Aorta (tissue), 5 donors: ENCODE measurements at places on chromosomes 12 and 14.

DNA sequence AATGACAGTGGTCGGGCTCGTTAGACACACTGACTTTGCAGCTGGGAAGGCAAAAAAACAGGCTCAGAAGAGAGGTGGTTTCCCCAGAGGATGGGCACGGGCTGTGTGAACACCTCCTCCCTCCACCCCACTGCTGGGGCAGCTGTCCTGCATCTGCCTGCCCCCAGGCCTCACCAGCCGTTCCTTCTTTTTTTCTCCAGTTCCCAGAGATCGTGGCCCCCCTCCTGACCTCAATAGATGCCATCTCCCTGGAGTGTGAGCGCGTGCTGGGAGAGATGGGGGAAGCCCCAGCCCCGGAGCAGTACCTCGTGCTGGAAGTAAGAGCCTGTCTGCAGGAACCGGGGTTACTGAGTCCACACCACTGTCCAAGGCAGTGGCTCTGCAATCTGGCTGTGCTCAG lies 17.4 kb downstream of the MVK start:
- DNase-seq: no peak

- no peak for DNase-seq
These were observed 385.4 kb upstream of the TMEM132C start for GRCh38 chr12:127881371-127882140.

- DNase-seq: no peak
These were observed 2.7 kb downstream of the PCNX4 start for GRCh38 chr14:60094306-60094897.

DNA sequence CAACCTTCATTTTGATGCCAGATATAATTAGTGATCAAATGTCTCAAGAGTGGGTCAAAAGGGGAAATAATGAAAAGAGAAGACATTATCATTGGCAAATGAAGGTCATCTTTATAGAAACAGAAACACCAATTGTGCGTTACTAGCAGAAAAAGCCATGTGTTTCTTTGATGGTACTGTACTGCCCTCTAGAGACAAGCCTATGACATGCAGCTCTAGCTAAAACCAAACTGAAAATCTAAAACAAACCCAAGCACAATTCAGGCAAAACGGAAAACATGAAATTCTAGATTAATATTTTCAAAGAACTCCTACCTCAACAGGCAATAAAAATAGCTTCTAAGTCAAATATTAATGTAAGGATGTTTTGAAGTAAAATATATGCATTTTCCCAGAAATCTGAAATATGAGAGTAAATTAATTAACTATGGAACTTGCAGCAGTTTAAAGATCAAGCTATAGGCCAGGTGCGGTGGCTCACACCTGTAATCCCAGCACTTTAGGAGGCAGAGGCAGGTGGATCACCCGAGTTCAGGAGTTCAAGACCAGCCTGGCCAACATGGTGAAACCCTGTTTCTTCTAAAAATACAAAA lies 115.4 kb downstream of the KLHL28 start:
- DNase-seq: no peak

GRCh38 chr12:93751864-93752610 lies 74.9 kb downstream of the CRADD start:
- DNase-seq: no peak

- peak; percentile 26 for DNase-seq
These were observed 340.1 kb downstream of the BCL11B start for GRCh38 chr14:98931911-98932310.

DNA sequence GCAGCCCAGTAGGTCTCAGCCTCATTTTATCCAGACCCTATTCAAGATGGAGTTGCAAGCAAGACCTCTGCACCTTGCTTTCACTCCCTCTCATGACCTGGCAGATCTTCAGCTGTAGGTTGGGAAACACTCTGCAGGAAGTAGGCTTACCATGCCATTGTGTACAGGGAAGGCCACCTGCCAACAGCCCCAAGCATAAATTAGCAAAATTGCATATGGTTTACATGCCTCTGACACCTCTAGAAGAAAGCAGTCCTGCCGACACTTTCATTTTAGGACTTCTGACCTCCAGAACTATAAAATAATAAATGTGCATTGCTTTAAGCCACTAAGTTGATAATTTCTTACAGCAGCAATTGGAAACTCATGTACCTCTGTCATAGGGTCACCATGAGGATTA lies 96.9 kb downstream of the SLC15A4 start:
- DNase-seq: no peak

DNA sequence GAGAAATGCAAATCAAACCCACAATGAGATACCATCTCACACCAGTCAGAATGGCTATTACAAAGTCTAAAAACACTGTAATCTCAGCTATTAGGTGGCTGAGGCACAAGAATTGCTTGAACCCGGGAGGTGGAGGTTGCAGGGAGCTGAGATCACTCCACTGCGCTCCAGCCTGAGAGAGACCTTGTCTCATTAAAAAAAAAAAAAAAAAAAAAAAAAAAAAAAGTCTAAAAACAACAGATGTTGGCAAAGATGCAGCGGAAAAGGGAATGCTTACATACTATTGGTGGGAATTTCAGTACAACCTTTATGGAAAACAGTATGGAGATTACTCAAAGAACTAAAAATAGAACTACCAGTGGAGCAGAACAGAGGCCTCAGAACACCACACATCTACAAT lies 19.0 kb upstream of the ATF7 start:
- DNase-seq: no peak

GRCh38 chr12:91991399-91992187 lies 154.1 kb downstream of the BTG1 start:
- no peak for DNase-seq

GRCh38 chr12:96889273-96889933 lies 17.7 kb upstream of the NEDD1 start:
- DNase-seq: no peak

GRCh38 chr12:21823581-21823980 lies 49.1 kb upstream of the KCNJ8 start:
- DNase-seq: peak; percentile 81

DNA sequence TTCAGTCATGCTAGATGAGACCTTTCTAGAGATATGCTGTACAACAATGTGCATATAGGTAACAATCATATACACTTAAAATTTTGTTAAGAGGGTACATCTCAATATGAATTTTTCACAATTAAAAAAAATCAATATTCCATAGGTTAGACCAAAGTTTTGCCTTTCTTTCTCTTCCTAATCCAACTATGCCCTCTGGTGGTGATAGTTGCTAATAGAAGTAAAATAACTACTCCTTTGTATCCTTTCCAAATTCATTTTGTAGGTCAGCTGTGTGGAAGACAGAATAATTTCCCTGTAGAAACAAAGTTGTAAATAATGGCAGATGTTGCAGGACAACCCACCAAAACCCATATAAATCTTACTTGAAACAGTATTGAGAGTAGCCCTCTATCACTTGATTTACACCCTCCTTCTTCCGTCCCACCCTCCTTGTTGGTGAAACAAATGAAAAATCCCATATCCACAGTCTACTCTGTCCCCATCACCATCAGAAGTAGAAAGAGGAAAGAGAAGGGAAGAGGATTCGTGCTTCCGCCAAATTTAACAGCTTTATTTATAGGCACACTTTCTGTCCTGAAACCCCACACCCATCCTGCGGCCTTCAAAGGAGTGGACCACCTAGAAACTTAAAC lies 34.2 kb upstream of the KICS2 start:
- DNase-seq: no peak

DNA sequence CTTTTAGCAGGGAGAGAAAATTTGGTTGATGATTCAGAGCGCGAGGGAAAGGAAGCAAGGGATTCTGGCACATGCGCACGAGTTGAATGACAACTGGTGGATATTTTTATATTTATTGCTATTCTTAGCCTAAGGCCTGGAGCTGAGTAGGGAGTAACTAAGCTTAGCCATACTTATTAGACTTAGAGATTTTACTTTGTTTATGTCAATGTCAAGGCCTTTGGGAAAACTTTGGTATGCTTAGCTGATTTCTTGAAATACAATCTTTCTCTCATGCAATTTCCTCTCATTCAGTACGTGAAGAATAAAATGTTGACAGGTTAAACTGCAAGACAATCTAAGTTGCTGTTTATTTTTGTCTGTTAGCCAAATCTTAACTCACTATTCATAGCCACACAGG lies 101.1 kb downstream of the CRADD start:
- DNase-seq: peak; percentile 75

- DNase-seq: no peak
These were observed 1.6 kb downstream of the DGKA start for GRCh38 chr12:55932551-55932910.

GRCh38 chr12:132196038-132196872 lies 52.0 kb downstream of the NOC4L start:
- no peak for DNase-seq

GRCh38 chr14:51023964-51024363 lies 70.9 kb downstream of the TRIM9 start:
- no peak for DNase-seq

DNA sequence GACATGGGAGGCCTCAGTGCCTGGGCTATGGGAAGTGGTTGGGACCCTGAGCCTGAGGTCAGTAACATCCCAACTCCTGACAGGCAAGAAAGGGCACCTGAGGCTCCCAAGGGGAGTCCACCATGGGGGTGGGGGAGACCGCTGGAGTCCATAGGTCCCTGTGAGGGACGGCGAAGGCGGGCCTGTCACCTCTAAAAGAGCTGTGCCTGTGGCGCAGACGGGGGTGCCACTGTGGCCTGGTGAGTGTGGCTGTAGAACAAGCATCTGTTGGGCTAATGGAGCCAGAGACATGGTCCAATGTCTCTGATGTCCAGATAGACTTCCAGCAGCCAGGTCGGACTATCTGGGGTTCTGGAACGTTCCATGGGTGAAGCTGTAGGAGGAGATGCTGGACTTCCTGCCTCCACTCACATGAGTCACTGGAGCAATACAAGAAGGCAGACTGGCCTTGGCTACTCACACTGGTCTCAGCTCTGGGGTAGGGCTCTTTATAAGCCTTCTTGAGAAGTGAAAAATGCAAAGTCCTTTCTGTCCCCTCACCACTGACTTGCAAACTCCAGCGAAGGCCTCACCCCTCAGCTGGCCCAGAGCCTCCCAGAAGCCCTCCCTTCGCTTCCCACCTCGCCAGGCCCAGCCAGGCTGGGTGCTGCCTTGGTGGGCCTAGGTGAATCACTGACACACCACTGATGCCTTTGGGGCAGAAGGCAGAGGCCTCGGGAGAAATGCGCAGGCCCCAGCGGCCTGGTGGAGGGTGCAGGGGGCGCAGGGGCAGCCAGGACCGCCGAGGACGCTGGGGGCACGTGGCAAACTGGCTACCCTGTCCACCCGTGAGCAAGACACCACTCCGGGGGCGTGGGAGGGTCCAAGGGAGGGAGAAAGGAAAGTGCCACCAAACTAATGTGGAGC lies 1.1 kb upstream of the TRAF3 start:
- DNase-seq: no peak

DNA sequence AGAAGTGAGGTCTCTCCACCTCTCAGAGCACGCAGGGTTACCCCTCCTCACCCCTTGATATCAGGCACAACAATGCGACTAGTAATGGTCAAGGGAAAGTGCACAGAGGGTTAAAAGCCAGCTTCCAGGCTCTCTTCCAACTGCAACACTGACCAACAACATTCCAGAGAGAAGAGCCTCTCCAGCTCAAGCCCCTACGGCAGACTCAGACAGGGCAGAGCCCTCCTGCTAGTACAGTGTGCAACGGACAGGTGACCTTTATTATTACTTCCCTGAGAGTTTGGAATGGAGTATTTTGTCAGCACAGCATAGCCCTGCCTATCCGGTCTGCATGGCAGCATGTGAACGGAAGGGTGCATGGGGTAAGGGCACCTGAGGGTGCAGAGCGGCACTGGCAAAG lies 73.0 kb downstream of the PTPN21 start:
- no peak for DNase-seq

GRCh38 chr12:2891240-2892053 lies 756 bp downstream of the TULP3 start:
- peak; percentile 88 for DNase-seq

DNA sequence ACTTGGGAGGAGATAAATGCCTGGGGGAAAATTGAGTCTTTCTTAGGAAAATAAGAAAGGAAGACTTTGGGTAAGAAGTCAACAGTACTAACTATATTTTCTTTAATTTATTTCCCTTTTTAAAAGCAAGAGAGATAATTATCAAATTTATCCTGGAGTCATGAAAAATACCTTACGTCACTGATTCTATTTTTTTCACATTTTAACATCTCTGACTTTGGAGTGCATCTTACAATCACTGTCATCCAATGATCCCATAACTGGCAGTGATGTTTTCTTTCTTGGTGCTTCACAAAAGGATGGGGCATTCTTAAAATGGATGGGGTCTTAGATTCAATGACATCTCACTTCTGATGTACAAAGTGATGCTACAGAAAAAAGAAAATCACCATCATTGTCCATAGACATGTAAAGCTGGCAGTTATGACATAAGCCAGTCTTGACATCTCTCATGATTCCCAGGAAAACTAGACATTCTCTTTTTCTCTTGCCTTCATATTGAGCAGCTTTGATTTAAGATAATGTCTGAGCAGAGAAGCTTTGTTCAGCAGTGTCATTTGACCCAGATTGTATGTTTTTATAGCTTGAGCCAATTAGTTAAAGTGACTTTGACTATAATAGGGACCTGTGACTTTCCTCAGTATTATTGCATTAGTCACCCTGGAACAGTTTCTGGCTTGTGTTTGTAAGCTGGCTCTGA lies 236.2 kb downstream of the EGLN3 start:
- DNase-seq: no peak

DNA sequence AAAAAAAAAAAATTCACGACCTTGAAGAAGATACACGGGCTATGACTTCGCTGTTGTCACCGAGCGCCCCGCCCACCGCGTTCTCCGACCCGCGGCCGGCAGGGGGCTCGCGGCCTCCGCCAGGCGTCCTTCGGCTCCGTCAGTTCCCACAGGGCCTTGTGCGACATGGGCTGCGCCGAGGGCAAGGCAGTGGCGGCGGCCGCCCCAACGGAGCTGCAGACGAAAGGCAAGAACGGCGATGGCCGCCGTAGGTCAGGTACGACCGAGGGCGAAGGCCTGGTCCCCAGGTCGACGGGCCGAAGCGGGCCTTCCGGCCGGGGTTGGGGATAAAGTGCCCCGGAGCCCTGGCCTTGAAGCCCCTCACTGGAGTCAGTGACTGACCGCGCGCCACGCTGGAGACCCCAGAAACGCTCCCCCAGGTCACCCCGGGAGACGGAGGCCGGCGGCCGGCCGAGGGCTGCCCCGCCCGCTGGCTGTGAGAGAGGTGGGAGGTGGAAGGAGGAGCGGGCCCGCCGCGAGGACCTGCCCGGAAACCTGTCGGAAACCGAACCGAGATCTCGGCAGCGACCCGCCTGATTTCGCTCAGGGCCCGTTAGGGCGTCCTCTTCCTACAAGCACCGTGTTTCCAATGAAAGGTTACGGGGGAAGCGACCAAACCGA lies at the start of gene TXNRD1:
TXNRD1 (plus strand) TSS at position 142 of the 660 bp plus-strand sequence; CDS start at position 166, 24 bp downstream.
- peak; percentile 95 for DNase-seq
